Fibroblast of pulmonary artery (primary cell): ENCODE measurements at places on chromosomes 3 and 15.
A peak's percentile ranks its signal among the peaks of the same experiment; 100 is the strongest.

DNA sequence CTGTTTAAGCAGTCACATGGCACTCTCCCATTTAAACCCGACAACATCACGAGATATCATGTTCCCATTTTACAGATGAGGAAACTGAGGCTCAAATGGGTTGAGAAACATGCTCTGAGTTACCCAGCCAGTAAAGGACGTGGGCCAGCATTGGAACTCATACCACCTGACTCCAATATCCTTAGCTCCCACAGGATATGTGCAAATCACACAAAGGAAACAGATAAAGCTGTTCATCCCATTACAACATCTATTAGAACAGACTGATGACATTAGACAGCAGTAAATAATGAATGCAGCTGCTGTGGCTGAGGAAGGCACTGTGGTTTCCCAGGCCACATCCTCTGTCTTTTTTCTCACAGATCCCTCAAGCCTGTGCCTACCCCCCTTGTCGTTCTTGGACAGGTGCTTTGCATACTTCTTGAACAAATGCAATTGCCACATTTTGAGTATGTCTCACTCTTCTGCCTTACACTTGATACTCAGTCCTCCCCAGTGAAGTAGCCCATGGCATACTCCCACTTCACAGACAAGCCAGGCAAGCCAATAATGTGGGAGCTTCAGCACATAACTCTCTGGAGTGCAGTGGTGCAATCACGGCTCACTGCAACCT lies 17.7 kb downstream of the FRMD4B start:
- peak; percentile 53 for DNase-seq

GRCh38 chr3:186079925-186080324 lies 29.0 kb downstream of the ETV5 start:
- no peak for DNase-seq

- peak; percentile 49 for DNase-seq
Measured at GRCh38 chr15:63915873-63916771, 82.4 kb upstream of the HERC1 start.

- DNase-seq: no peak
Measured at GRCh38 chr3:111769110-111769991, 89.7 kb upstream of the PHLDB2 start.

GRCh38 chr15:77144026-77144425 lies 73.1 kb upstream of the TSPAN3 start:
- peak; percentile 71 for DNase-seq

DNA sequence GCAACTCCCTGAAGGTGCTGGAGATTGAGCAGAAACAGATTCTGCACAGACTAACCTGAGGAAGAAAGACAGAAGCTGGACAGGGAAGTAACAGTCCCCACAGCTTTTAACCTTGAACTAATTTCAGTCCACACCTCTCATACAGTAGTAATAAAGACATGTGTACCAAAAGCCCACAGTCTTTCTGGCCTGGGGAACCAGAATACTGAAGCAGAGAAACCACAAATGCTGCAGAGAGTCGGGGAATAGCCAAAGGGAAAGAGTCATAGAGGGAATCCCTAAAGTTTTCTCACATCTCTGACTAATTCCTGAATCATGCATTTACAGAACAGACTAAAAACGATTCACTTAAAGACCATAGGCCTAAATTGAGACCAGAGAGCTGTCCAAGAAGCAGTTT lies 503.4 kb upstream of the NECTIN3 start:
- peak; percentile 71 for DNase-seq

- DNase-seq: peak; percentile 7
Measured at GRCh38 chr15:63698692-63699091, 101.5 kb downstream of the FBXL22 start.

GRCh38 chr3:194973366-194974000 lies 287.8 kb downstream of the FAM43A start:
- no peak for DNase-seq

DNA sequence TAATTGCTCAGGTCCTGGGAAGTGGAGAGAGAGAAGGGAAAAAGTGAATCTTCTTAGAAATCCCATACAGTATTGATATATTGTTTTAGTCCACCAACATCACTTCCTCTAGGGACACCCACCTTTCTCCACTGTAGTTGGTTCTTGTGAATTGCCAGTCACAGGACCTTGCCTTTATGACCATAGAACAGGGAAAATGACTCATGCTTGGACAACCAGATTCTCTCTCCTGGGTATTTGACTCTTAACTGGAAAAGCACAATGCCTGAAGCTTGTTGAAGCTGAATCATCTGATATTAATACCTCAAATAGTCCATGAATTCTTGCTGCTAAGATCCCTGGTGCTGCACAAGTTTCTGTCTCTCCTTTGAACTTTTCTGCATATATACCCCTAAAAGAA lies 32.5 kb upstream of the DCLK3 start:
- peak; percentile 50 for DNase-seq

DNA sequence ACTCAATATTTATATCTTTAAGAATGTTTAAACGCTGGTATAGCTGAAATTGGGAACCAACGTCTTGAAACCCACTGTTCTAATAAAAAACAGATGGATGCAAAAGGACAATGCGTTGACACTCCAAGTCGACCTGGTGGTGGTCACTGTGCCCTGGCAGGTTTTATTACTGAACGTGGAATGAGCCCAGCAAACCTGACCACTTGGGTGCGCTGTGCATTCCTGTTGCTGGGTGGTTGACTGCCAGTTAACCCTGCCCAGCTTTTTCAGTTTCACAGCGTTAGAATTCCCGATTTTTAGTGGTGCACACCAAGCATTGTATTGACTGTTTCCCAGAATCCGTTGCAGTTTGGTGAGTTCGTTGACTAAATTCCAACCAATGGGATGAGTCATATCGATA lies 384.4 kb downstream of the OCA2 start:
- DNase-seq: no peak

- DNase-seq: peak; percentile 15
Measured at GRCh38 chr3:48765376-48765775, 48.4 kb upstream of the IP6K2 start.

DNA sequence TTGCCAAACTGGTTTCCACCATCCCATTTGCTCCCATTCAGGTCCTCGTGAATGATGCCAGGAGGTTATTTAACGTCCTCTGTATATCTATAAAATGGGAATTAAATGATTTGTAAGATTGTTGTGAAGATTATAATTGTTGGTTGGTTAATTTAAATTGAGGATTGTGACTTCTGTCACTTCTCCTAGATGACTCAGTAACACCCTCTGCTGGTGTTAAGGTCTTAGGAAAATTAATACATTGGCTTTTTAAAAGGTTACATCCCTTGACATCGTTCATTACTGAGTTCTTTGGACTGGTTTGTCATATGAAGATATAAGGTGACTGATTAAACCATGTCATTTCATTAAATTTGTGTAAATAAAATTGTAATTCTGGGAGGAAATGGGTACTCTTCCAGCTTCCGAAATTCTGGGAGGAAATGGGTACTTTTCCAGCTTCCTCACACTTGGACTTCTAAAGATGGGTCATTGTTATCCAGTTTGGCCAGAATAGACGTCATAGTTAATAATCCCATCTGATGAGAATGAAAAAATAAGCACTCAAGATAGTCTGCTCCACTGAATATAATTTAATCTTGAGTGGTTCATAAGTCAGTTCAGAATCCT lies 33.3 kb upstream of the PAQR5 start:
- peak; percentile 55 for DNase-seq

- DNase-seq: no peak
Measured at GRCh38 chr3:159196359-159196758, 394.5 kb downstream of the MFSD1 start.

DNA sequence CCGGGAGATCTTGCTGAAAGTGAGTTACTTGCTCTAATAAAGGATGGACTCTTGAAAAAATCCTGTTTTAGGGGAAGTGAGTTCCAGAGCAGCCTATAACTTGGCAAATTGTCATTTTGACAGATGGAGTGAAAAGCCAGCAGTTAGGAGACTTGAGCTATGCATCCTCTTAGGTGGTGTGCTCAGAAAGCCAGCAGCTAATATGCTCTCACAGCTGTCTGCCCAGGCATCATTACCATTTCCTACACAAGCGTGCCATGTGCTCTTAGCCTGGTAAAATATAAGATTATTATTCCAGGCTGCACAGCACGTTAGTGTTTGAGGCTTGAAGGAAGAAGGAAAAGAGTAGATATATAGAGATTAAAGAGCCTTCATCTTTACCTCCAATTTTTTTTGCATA lies 151.0 kb downstream of the CHL1 start:
- DNase-seq: no peak

- DNase-seq: no peak
Measured at GRCh38 chr3:115156046-115156654, 9.1 kb upstream of the ZBTB20 start.

DNA sequence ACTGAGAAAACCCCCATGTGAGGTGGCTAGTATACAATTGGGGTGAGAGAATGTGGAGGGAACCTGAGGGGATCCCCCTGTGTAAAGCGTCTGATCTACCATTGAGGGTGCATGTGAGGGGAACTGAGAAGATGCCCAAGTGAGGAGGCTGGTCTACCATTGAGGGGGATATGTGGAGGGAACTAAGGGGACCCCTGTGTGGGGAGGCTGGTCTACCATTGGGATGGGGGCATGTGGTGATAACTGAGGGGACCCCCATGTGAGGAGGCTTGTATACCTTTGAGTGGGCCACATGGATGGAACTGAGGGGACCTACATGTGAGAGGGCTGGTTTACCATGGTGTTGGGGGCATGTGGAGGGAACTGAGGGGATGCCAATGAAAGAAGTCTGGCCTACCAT lies 160.8 kb downstream of the FBLN2 start:
- no peak for DNase-seq

GRCh38 chr15:27358751-27359434 lies 387.9 kb downstream of the GABRG3 start:
- peak; percentile 1 for DNase-seq

GRCh38 chr15:74616366-74616939 lies 817 bp downstream of the CLK3 start:
- peak; percentile 69 for DNase-seq

- DNase-seq: no peak
Measured at GRCh38 chr3:101200461-101200860, 119.9 kb downstream of the IMPG2 start.

- no peak for DNase-seq
Measured at GRCh38 chr3:111870620-111871019, 11.6 kb downstream of the PHLDB2 start.

GRCh38 chr15:74826364-74826819 lies at the start of gene CPLX3:
TSS of gene CPLX3 (plus strand) at chr15:74826627. CDS start at chr15:74826704, 77 bp downstream.
- DNase-seq: no peak

DNA sequence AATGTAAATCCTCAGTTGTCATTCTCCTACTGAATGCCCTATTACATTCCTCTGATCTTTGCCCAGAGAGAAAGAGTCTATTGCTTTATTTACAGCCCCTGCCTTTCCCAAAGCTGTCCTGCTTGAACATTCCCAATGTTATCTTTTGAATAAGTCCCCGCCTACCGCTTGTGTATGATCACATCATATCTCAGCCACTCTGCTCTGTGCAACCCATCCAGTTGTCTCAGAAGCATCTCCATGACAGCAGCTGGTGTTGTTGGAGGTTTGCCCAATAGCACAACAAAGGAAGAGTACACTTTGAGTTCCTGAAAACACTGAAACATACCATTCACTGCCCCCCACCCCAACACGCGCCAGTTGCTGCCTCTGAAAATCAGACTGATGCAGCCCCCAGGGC lies 22.0 kb upstream of the FAM3D start:
- DNase-seq: no peak

DNA sequence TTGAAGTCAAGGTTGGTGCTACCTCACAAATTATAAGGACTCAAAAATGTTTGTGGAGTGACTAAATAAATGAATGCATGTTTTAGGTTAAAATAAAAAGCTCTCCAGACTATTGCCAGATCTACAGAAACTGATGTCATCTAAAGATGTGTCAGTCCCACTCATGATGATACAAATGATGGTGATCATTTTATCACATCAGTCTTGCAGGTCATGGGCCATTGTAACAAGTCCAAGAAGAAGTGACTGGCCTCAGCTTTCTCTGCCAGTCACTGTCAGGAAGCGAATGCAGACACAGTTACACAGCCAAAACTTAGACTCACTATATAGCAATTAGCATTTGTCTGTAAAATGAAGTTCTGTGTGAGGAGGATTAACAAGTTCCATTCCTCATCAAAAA lies 18.5 kb downstream of the ATP8B4 start:
- DNase-seq: no peak

GRCh38 chr15:83626171-83626802 lies 27.6 kb upstream of the ADAMTSL3 start:
- peak; percentile 11 for DNase-seq

GRCh38 chr3:188956839-188957489 lies 214.8 kb upstream of the TPRG1 start:
- DNase-seq: peak; percentile 83

GRCh38 chr3:152539191-152539764 lies 270.5 kb downstream of the MBNL1 start:
- DNase-seq: no peak

DNA sequence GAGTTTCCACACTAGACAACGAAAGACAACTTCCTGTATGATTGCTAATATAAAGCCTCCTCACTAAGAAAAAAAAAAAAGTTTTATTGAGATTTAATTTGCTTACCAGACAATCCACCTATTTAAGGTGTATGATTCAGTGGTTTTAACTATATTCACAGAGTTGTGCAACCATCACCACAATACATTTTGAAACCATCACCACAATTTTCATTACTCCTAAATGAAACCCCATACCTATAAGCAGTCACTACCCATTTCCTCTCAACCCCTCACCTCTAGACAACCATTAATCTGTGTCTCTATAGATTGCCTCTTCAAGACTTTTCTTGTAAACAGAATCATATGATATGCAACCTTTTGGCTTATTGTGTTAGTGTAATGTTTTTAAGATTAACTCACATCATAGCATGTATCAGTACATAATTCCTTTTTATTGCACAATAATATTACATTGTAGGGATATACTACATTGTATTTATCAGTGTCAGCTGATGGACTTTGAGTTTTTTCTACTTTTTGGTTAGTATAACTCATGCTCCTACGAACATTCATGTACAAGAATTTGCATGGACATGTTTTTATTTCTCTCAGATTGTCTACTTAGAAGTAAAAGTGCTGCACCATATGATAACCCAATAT lies 339.7 kb downstream of the NLGN1 start:
- no peak for DNase-seq

DNA sequence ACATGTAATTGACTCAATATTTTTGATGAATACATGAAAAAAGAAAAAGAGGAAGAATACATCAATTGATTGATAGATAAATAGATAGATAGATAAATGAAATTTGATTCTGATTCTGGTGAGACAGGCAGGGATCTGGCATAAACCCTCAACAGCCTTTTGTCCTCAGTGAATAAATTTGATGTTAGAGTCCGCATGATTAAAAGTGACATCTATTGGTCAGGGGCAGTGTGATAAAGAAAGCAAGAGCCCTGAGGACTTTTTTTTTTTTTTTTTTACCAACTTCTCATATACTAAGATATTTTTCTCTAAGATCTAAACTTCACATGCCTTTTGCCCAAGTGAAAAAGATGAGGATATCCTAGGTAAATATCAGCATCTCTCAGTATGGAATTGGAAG lies 216.4 kb downstream of the LRRC3B start:
- DNase-seq: no peak
